ENCODE measurements at places on chromosomes 7 and 10.

GRCh38 chr7:91683823-91684222 lies 196.7 kb downstream of the MTERF1 start:
- peak; percentile 68 for DNase-seq

GRCh38 chr10:53005612-53006345 lies 233.2 kb upstream of the MBL2 start:
- no peak for DNase-seq

- DNase-seq: no peak
Measured at GRCh38 chr10:30170814-30171213, 111.4 kb upstream of the JCAD start.

- DNase-seq: no peak
Measured at GRCh38 chr10:127424594-127425264, 124.4 kb upstream of the NPS start.

- DNase-seq: no peak
Measured at GRCh38 chr7:137992550-137993394, 9.1 kb downstream of the CREB3L2 start.

- DNase-seq: no peak
Measured at GRCh38 chr7:17234030-17234397, 64.4 kb upstream of the AHR start.

GRCh38 chr7:50729962-50730361 lies 52.7 kb downstream of the GRB10 start:
- DNase-seq: no peak

- DNase-seq: no peak
Measured at GRCh38 chr7:20144801-20145200, 72.4 kb downstream of the MACC1 start.

GRCh38 chr7:141693082-141693481 lies 8.9 kb downstream of the DENND11 start:
- DNase-seq: no peak

- no peak for DNase-seq
Measured at GRCh38 chr7:37669818-37670217, 13.7 kb upstream of the GPR141 start.

DNA sequence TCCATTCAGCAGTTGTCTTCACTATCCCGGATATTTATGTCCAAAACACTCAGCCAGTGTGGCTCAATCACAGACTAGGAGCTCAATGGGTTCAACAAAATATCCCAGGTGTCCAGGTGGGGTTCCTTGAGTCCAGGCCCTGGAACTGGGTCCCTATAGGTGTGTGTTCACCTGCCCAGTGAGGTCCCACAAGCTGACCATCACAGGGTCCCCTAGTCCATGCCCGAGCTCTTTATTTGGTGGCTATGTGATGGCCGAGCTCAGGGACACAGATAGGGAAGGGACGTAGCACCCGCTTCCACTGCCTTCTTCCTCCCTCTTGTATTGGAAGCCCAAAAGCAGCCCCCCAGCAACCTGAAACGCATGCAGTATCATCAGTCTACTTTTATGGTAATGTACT lies 78.9 kb upstream of the DDC start:
- DNase-seq: no peak

- no peak for DNase-seq
Measured at GRCh38 chr10:132593389-132593788, 55.8 kb downstream of the INPP5A start.
